ENCODE measurements at places on chromosomes 12 and 14. TPM values are rescaled to one million over a fixed set of nuclear protein-coding genes. Genes with fewer than 3 reads are reported as not detected.

DNA sequence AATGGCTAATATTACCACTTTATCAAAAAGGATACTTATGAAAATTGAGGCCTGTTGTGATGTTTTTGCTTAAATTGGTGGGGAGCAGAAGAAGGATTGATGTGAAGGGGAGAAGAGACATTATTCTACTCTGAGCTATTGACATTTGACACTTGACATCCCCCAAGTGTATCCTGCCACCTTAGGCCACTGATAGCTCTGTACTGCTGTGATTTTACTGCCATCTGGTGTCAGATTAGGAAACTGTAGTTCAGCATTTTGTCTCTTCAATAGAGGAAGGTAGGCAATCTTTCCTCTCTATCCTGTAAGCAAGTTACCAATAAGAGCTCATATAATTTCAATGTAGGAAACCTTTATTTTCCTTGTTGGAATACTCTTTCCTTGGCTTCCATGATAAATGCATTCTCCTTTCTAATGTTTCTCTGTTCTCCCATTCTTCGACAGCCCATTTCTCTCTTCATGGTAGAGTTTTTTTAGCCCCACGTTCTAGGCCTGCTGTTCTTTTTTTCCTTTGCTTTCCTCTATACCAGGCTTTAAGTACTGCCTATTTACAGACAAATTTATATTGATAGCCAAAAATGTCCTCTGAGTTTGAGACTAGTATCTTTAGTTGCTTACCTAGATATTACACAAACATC is 46.3 kb downstream of the PPHLN1 start:
- peaks cover 24% of the 10 kb centered on the region for H3K36me3 ChIP-seq
- no peaks in the 10 kb centered on the region for H3K4me1 ChIP-seq
- H3K27me3 ChIP-seq = no peaks in the 10 kb centered on the region
- H3K4me3 ChIP-seq = no peak overlapping the region
- no peak for DNase-seq

- DNase-seq = no peak
- no peaks in the 10 kb centered on the region for H3K36me3 ChIP-seq
- H3K27me3 ChIP-seq = no peaks in the 10 kb centered on the region
- H3K4me3 ChIP-seq = no peak overlapping the region
Observed at GRCh38 chr14:94921882-94922585, 152.1 kb upstream of the GSC start.

Gene BCL11B
- 7.9 TPM for total RNA-seq

Gene NRL
- 4.3 TPM for total RNA-seq

GRCh38 chr12:105337391-105337790 is 6.9 kb downstream of the C12orf75 start:
- H3K36me3 ChIP-seq = no peaks in the 10 kb centered on the region
- H3K4me1 ChIP-seq = no peaks in the 10 kb centered on the region
- no peak overlapping the region for H3K27ac ChIP-seq
- H3K27me3 ChIP-seq = no peaks in the 10 kb centered on the region

All from spleen (tissue), 13 donors.